Aorta (tissue), 5 donors: ENCODE measurements at places on chromosomes 3 and 15.

DNA sequence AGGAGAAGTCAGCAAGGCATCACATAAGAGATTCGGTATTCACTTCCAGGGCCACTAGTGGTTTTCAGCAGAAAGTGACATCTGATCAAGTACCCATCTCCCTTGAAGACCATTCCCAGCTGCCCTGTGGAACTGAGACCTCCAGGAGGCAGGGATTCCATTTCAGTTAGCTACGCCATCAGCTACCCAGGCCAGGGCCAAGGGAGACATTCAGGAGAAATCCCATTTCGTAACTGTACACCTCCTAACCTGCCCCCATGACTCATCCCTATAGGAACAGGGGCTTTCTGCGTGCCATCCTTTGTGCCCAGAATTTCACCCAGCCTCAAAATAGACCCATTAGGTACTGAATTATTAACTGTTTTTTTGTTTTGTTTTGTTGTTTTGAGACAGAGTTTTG is 24.7 kb downstream of the SPATA12 start:
- DNase-seq, result no peak

- DNase-seq, result no peak
These were observed 54.9 kb upstream of the CCR2 start for GRCh38 chr3:46298871-46299607.

DNA sequence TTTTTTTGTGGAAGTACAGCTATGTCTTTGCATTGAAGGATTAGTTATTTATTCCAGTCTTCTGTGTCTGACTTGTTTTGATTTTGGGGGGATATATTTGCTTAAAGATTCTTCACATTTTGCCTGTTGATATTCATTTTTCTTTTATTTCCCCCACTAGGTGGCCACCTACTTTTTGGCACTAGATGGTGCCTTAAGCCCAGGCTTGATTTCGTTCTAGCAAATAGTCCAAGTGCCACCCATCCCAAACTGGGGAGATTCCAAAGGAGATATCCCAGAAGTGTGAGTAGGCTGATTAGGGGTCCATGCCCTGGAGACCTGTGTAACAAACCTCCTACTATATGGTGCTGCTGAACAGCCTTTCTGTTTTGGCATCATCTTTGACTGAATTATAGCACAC is 80.0 kb upstream of the SPATA16 start:
- DNase-seq, result no peak

- no peak for DNase-seq
These were observed 182.9 kb upstream of the CHRM5 start for GRCh38 chr15:33785366-33785765.

DNA sequence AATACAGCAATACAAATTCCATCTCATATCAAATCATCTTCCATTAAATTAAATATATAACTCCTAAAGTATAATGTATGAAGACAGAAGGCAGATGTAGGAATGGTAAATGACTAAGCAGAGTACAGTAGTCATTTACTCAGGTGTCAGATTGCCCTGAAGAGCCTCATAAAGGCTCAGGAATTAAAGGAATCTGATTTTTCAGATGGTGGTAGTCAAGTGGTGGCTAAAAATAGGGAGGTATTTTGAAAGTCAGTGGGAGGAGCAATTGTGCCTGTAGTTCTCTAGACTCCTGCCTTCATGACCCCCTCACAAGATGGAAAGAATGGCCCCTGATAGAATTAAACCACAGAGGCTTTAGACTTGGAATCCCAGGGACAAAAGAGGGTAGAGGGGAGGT is 142.7 kb upstream of the SYNPR start:
- no peak for DNase-seq

- peak; percentile 86 for DNase-seq
These were observed 14.2 kb downstream of the CIB1 start for GRCh38 chr15:90219421-90220141.
